ENCODE measurements at places on chromosomes 4 and X.
A peak's percentile ranks its signal among the peaks of the same experiment; 100 is the strongest.

DNA sequence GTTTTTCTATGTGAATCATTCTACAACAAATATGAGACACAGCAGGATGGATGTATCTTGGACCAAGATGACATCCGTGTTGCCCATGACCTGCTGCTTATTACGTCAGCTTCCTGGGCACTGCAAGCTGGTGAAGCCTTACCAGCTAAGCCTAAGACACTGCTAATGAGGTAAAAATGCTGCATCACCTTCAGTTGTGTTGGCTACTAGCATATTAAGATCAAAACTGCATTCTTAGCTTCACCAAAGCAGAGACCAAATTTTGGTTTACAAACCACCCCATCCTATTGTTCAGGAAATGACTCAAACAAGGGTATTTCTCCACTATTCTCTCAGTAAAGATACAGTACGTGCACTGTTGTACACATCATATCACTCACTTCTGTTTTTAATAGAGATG, 50.3 kb downstream of the MAML3 start:
- peak; percentile 86 for DNase-seq

- DNase-seq = peak; percentile 57
These were observed 32.5 kb downstream of the HMGB2 start for GRCh38 chr4:173301518-173302201.

GRCh38 chrX:139882299-139882698, 50.6 kb downstream of the ATP11C start:
- DNase-seq = no peak

GRCh38 chr4:99749445-99750391, 66.9 kb upstream of the DAPP1 start:
- DNase-seq = no peak

- DNase-seq = no peak
These were observed 22.2 kb downstream of the LIN54 start for GRCh38 chr4:82988323-82988832.

DNA sequence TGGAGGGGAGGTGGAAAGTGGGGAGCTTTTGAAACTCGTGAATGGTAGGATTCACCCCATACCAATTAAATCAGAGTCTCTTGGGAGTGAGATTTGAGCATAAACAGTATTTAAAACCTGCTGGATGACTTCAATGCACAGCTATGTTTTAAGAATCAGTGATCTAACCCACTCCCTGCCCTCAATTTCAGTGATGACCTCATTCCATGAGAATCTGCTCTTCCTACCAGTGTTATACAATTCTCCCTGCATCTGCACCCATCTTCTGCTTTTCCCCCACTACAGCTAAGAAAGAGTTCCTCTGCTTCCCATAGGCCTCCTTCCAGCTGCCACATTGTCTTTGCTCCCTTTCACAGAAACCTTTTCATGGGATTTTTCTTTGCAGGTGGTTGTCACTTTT, 18.3 kb upstream of the H2AZ1 start:
- DNase-seq = no peak

- no peak for DNase-seq
These were observed 3.5 kb downstream of the BCOR start for GRCh38 chrX:40094041-40094899.
